ENCODE measurements at places on chromosomes 13 and 19.

GRCh38 chr19:51427201-51427600 is 9.8 kb upstream of the SIGLEC10 start:
- DNase-seq = no peak

GRCh38 chr19:4914736-4915501 is 5.6 kb downstream of the UHRF1 start:
- peak; percentile 44 for DNase-seq

DNA sequence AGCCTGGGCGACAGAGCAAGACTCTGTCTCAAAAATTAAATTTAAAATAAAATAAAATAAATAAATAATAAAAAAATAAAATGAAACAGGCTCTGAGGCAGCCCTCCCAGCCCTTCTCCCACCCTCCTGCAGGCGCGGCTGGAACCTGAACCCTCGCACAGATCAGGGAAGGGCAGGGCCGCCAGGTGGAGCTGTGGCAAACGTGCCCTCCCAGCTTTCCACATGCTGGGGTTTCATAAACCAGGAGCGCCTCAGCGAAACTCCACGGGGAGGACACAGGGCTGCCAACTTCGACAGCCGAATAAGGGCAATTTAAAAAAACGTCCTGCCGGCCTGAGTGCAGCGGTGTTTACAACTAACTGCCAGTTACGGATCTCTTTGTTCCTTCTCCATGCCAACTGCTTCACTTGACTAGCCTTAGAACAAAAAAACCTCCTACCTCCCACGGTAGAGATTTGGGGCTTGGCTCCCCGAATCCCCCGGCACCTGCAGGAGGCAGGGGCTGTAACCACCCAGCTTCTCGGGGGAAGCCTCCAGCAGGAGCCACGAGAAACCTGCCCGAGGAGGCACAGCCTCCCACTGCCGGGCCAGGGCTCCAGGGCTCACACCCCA is 15.9 kb downstream of the ZNF787 start:
- no peak for DNase-seq

- no peak for DNase-seq
These were observed 491.1 kb upstream of the TSHZ3 start for GRCh38 chr19:31840371-31840770.

GRCh38 chr13:28022848-28023518 is 34.5 kb upstream of the URAD start:
- no peak for DNase-seq

- no peak for DNase-seq
These were observed 19.2 kb upstream of the AKT2 start for GRCh38 chr19:40304306-40304705.

GRCh38 chr13:40910324-40911050 is 108.6 kb downstream of the ELF1 start:
- DNase-seq = no peak

DNA sequence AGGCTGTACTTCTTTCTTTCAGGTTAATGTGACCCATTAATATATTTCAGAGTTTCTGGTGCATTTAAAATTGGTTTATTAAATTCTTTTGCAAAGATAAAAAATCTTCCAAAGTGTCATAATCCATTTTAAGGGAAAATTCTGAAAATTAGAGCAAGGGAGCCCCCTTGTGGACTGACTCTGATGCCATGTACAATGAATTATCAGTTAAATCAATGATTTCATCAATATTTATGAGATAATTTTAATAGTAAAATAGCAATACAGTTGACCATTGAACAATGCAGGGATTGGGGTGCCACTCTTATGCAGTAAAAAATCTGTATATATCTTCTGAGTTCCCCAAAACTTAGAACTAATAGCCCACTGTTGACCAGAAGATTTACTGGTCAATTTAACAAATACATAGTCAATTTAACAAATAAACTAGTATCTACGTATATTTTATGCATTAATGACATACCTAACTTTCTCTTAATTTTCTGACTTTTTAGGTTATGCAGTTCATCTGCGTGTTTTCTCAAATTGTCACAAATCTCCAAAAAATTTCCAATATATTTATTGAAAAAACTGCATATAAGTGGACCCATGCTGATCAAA is 479.1 kb upstream of the MIR17HG start:
- DNase-seq = no peak

GRCh38 chr13:107441279-107441678 is 774.1 kb downstream of the LIG4 start:
- DNase-seq = no peak

DNA sequence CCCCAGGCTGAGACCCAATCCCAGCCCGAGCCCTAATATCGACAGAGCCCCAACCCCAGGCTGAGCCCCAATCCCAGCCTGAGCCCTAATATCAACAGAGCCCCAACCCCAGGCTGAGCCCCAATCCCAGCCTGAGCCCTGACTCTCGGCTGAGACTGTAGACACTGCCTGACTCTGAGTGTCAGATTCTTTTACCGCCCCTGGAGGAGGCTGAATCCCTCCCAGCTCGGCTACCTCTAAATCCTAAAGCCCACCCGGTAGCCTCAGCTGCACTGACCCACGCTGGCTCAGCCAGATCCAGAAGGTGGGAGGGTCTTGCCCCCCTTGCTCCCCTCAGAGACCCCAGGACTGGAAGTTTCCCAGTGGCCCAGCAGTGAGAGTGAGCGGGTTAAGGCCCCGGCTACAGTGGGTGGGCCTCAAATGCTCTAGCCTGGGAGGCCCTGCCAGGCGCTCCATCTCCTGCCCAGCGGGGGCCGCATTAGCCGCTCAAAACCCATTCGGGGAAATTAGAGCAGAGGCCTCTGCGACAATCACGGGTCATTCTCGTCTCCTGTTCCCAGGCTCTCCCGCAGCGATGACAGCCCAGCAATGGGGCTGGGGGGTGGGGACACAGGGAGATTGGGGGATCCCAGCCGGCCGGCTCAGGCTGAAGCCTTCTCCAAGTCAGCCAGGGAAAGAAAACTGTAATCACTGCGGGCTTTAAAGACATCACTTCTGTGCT is 43.8 kb downstream of the ZNRF4 start:
- DNase-seq = no peak

DNA sequence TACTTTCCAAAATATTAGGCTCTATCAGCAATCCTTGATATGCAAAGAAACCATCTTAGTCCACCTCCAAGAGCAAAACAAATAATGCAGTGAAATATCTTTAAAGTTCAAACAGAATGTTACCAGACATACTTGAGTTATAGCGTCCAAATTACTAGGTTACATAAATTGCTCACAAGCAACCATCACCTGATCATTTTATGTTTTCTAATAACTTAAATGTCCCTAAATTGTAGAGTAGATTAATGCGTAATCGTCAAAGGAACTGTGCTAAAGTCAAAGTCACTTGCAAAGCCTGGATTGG is 350.6 kb upstream of the ARGLU1 start:
- DNase-seq = no peak

- no peak for DNase-seq
These were observed 27.5 kb downstream of the CERS1 start for GRCh38 chr19:18868380-18869022.

DNA sequence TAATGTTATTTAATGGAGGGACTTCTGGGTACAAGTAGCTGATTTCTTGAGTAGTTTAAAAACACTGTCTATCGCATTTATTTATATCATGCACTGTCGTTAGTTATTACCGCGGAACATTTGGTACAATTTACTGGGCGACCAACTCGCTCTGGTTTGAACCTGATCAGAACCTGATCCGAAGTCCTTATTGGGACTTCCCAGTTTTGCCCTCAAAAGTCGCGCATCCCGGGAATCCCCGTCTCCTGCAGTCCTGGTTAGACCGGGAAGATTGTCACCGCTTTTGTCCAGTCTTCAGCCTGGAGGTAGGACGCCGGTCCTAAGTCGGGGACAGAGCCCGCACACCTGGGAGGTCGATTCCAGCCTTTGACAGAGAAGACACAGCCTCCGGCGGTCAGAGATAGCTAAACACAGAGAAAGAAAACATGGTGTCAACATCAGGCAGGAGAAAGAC is 694 bp downstream of the CLN5 start:
- no peak for DNase-seq

GRCh38 chr19:42412227-42412626 is 15.0 kb downstream of the LIPE start:
- DNase-seq = no peak

GRCh38 chr13:93843082-93843481 is 616.5 kb downstream of the GPC6 start:
- no peak for DNase-seq

DNA sequence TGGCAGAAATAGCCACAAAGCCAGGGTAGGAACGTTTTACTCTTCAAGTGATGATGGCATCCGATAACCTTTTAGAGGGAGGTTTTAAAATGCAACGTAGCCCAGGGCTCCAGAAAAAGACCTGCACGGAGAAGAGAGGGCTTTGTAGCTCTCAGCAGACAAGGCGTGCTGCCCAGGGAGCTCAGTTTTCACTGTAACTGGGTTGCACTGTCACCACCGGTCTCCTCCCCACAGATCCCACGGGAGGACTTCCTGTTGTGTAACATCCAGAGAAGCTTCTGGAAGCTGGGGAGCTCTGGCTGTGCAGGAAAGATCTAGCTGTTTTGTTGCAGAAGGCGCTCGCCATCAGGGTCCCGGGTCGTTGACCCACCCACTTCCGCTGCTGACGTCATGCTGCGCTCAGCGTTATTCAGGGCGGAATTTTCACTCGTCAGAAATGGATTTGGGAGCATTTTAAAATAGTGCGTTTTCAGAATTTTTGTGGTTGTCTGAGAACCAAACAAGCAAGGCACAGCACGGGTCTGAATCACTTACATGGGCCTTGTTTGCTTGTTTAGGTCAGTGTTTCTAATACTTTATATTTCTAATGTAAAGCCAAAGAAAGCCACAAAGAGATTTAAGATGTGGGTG is 50.8 kb downstream of the ATP11A start:
- DNase-seq = no peak

DNA sequence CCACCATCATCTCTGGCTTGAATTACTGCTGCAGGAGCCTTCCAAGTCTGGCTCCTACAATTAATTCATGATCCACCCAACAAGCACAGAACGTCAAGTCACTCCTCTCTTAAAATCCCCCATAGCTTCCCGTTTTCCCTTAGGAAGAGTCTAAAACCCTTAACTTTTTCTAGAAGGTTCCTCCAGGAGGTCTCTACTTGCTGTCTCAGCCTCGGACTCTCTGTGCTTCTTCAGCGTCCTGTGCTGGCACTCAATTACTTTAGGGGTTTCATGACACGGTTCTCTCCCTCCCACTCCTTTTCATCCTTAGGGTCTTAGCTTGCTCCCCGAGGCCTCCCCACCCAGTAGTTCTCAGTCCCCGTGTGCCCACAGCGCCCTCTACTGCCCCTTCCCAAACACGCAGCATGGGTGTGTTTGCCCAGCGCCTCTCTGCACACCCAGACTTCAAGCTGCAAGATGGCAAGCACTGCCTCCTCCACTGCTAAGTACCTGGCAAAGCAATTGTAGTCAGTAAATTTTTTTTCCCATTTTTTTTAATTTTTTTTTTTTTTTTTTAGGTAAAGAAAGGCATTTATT is 25.8 kb upstream of the MAP3K10 start:
- DNase-seq = peak; percentile 59

DNA sequence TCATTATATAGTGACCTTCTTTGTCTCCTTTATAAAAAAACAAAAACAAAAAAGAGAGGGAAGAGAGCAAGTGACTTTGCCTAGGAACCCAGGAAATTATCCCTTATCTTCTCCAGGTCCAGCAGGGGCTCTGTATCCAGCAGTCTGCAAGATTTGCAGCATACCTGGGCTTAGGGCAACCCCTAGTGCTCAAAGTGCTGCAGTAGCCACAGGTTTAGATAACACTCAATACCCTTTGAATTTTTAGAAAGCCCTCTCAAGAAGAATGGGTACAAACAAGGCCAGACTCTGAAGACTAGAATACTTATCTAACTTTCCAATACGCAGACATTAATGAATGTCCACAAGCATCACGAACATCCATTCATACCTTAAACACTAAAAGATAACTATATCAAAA is 43.2 kb downstream of the CCNA1 start:
- DNase-seq = no peak

GRCh38 chr19:2561895-2562294 is 86.0 kb downstream of the GADD45B start:
- peak; percentile 27 for DNase-seq

- no peak for DNase-seq
These were observed 33.4 kb downstream of the CRTC1 start for GRCh38 chr19:18716857-18717256.

GRCh38 chr13:23867027-23867491 is 22.1 kb downstream of the MIPEP start:
- DNase-seq = no peak

GRCh38 chr13:38538422-38538821 is 148.5 kb upstream of the FREM2 start:
- DNase-seq = no peak

- DNase-seq = no peak
These were observed 1140.3 kb upstream of the SLC10A2 start for GRCh38 chr13:104206450-104207044.

GRCh38 chr19:31128291-31128690 is 220.9 kb downstream of the TSHZ3 start:
- no peak for DNase-seq

GRCh38 chr13:73142071-73142470 is 83.3 kb downstream of the KLF5 start:
- DNase-seq = no peak

- DNase-seq = no peak
These were observed 3.7 kb upstream of the CSNK1A1L start for GRCh38 chr13:37109051-37109678.

- DNase-seq = no peak
These were observed at the start of gene A1BG for GRCh38 chr19:58352760-58353671. A1BG (minus strand) TSS chr19:58353492; CDS start chr19:58353437, 55 bp downstream.

GRCh38 chr19:6056282-6056741 is 54.0 kb downstream of the RFX2 start:
- no peak for DNase-seq

DNA sequence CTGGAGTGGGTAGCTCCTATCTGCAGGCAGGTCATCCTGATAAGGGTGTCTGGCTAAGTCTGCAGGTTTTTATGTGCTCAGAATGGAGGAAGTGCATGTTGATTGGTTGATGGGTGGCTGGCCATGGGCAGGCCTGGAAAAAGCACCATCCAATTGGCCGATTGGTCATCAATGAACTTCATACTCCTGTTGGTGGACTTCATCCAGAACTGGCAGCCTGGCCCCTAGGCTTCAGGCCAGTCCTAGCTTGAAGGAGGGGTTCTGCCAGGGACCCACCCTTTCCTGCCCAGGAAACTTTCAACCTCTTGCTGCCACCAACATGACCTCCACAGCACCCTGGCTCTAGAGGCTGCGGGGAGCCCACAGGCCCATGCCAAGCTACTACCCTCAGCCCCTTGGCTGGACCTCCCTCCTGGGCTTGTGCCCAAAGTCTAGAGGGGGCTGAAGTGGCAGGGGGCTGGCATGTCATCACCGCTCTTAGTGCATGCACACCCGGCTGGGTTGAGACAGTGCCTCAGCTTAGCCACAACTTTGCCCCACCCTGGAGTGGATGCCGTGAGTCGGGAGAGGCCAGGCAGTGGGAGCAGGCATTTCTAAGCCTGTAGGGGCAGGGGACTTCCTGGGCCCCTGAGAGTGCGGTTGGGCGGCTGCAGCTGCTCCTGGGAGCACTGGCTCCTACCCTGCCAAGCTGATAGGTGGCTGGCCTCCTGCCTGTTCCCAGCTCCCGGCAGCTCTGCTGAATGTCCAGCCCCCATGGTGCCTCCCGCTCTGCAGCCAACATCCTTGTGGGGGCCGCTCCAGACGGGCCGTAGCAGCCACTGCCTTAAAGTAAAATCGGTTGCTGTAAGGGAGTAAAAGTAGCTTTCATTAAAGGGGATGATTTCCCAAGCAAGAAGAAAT is 13.2 kb downstream of the DNAJC15 start:
- DNase-seq = no peak
